Common myeloid progenitor, CD34-positive (primary cell): ENCODE measurements at places on chromosomes 6 and 20.
A peak's percentile ranks its signal among the peaks of the same experiment; 100 is the strongest.

DNA sequence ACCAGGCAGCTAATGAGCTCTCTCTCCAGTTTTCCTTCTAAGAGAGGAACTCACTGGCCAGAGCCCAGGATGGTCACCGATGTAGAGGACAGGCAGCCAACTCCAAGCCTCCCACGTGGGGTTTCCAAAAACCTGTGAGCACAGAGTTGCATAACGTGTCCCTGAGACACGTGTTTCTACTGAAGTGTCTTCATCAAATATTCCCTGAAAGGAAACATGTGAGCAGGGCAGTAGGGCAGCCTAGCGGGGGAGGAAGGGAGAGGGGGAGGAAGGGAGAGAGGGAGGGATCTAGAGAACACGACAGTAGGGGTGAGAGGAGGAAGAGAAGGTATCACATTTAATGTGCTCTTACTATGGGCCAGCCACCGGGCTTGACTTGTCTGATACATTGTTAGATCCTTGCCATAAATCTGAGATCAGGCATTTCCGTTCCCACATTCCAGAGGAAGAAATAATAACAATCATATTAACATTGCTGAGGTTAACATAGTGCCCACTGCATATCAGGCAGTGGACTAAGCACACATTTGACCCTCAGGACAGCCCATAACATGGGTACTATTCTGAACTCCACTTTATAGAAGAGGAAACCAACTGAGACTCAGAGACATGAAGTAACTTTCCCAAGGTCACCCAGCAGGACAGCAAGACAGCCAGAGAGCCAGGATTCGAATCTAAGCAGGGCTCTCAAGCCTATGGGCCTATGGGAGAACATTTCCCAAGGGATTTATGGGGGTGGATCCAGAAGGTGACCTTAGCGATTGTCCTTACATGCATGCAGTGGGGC is 4.5 kb upstream of the SYS1 start:
- no peak for DNase-seq

DNA sequence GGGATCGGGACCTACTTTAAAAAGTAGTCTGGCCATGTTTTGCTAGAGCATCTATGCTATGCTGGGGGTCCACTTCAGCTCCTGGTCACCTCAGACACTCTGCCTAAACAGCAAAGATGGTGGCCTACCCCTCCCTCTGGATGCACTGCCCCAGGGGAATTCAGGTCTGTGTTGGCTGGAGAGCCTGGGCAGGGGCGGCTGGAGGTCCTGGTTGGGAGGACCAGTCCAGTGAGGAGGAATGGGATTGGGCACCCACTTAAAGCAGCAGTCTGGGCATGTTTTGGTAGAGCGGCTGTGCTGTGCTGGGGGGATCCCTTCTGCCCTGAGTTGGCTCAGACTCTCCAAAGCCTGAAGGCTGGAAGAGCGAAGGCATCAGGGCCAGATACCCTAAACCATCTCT is 23.2 kb upstream of the TCF21 start:
- DNase-seq, result no peak

DNA sequence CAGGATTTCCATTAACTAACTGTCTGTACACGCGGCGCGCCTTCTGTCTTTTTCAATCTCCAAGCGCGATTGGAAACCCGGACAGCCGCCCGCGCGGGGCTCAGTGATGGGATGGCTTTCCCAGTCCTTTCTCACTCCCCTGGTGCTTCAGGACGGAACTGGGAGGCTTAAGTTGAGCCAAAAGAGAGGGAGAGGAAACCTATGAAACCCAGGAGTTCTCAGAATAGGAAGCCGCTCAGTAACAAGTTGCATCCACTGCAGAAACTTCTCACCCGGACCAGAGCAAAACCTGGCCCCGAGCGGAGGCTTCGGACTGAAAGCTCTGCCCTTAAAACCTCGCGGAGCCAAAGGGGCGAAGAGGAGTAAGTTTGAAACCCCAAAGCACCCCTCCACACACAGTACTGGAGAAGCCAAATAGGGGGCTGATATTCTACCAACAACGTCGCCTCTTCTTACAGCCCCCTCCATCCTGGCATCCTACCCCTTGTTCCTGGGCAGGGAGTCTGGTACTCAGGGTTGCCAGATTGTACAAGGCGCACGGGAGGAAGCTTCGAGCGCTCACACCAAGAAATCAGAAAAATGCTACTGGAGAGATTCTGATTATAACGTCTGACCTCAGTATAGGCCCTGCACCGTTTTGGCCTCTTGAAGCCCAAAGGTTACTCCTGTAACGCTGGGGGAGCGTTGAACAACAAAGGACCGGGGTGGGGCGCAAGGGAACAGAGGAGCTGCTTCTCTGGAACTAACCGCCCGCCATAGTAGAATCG is 906 bp upstream of the COL12A1 start:
- DNase-seq, result peak; percentile 26

- DNase-seq, result no peak
Observed at GRCh38 chr6:38957426-38957825, 91.2 kb upstream of the GLP1R start.

DNA sequence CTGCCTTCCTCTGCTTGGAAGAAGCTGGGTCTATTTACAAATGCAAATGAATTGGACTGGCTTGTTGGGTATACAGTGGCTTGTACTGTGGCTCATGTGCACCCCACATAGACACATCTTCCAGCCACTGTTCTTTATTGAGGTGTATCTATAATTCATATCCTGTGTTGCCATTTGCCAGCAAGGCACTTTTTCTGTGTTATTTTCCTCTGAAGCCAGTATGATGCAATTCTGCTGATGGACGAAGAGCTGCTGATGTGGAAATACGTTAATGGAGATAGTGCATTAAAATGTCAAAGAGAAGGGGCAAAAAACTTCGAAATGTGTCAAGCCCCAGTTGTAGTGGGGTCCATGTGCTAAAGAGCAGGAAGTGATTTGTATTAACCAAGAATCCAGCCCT is 167.5 kb downstream of the TMEM242 start:
- no peak for DNase-seq

GRCh38 chr6:87683890-87684289 is 18.1 kb downstream of the AKIRIN2 start:
- no peak for DNase-seq

DNA sequence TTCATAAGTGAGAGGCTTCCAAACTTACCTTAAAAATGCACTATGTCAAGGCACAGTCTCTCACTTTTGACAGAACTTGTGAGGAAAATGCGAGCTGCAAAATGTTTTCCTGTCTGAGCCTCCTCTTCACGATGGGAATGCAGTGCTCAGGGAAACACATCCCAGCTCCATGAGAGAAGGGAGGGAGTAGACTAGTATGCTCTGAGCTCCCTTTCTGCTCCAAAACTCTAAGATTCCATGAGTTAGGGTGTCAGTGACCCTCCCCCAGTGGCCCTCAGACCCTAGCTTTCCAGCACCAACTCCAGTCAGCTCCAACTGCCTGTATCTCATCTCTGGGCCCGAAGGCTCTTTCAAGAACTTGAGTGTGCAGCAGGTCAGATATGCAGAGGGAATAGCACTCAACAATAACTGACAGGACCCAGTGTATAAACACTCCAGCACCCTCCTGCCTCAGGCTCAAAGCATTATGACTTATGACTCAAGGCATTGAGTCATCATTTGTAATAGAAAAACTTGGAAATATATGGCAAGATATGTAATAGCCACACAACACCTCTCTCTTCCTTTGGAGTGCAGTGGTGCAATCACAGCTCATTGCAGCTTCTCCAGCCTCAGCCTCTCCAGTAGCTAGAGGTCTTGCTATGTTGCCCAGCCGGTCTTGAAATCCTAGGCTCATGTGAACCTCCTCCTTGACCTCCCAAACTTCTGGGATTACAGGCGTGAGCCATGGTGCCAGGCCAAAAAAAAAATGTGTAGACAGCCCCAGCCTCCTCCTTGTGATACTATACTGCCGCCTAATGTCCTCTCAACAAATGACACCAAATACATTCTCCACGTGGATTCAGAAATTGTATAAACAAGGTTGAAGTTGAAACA is 16.7 kb upstream of the ENTPD6 start:
- DNase-seq, result peak; percentile 56

DNA sequence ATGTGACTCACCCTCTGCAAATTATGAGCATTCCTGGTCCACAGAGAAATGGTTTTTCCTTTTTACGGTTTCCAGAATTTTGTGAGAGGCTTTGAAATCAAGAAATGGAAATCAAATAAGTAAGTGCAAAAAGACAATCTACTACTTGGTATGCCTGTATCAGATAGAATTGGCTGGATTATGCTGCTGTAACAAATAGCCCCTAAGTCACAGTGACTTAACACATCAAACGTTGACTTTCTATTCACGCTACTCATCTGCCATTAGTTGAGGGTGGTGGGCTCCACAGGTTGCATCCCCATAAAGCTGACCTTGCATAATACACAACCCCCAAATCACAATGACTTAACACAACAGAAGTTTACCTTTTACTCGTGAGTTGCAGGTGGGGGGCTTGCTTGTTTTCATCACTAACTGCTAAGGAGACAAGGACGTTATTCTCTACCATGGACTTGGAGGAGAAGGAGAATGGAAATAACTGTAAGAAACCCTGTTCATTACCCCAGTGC is 44.4 kb downstream of the TSHZ2 start:
- DNase-seq, result no peak

DNA sequence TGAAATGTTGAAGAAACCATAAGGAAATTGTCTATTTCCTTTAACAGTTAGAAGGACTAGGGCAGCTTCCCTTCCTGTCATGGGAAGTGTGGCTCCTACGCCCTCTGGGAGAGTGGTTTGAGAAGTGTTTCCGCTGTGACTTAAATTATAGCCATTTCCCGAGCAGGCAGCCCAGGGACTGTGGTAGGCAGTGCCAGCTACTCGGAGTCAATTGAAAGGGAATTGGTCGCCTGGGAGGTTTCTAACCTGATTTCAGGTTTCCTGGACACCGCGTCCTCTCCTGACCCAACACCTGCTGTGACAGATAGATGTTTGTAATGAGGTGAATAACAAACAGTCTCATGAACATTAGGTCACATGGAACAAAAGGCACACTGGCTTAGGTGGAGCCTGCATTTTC is 256.1 kb upstream of the PLCB4 start:
- DNase-seq, result peak; percentile 15
